ENCODE measurements at places on chromosomes 7 and 10.

GRCh38 chr10:112361951-112362751 lies 11.8 kb upstream of the ACSL5 start:
- no peak for DNase-seq

- no peak for DNase-seq
Measured at GRCh38 chr10:122571892-122572291, 11.3 kb downstream of the DMBT1 start.

DNA sequence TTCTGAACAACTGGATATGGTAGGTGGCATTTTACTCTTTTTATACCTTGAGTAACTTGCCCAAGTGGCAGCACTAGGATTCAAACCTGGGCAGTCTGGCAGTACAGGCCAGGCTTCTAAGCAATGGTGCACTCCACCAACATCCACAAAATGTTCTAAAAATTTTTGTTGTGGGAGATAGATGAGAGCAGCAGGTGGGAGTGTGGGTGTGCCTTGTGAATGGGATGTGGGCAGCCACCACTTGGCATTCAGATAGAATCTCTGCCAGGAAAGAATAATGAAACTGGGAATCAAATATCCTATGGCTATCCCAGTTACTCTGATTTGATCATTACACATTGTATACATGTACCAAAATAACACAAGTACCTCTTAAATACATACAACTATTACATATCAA lies 810.7 kb downstream of the MAGI2 start:
- DNase-seq = no peak

DNA sequence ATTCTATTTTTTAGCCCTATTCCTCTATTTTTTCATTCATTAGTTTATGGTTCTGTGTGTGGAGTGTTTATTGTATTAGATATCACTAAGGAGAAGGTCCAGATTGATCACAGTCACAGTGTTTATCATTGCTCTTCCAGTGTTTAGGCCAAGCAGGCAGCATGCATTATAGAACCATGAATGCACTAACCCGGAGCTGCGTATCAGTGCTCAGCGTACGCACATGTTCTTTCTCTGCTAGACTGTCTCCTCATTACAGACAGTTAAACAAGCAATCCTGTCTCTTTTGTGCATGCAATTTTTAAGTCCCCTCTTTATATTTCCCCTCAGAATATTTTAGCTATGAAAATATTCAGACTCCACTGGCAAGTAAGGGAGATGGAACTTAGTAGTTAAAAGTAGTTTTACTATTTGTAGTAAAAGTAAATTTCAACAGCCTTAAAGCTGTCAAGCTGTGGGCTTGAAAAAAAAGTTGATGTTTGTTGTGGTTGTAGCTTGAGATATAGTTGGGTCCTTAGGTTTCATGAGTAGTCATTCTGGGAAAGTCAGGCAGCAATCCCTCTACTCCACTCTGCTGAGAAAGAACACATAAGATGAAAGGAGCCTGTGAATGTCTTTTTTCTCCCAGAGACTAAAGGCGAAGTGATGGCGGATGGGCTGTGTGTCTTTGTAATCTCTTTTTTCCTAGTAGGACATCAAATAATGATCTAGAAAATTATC lies 260.4 kb downstream of the CDK14 start:
- DNase-seq = no peak

GRCh38 chr10:61855771-61856170 lies 45.7 kb upstream of the ARID5B start:
- no peak for DNase-seq

DNA sequence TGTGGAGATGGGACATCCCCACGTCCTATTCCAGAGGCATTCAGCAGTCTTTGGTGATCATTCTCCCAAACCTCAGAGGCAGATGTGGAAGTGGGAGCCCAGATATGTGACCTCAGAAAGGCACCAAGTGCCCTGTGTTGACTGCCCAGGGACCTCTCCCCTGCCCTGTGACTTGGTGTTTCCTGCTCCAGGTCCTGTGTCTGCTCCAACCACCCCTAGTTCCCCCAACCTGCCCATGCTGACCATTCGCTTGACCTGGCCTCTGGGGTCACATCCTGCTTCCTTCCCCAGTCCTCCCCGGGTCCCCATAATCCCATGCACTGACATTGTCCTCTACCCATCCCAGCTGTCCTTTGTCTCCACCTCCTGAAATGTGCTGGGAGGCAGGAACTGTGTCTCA lies 7.6 kb downstream of the CYP26A1 start:
- DNase-seq = no peak

- DNase-seq = no peak
Measured at GRCh38 chr7:72403458-72404076, 8.6 kb downstream of the CALN1 start.

DNA sequence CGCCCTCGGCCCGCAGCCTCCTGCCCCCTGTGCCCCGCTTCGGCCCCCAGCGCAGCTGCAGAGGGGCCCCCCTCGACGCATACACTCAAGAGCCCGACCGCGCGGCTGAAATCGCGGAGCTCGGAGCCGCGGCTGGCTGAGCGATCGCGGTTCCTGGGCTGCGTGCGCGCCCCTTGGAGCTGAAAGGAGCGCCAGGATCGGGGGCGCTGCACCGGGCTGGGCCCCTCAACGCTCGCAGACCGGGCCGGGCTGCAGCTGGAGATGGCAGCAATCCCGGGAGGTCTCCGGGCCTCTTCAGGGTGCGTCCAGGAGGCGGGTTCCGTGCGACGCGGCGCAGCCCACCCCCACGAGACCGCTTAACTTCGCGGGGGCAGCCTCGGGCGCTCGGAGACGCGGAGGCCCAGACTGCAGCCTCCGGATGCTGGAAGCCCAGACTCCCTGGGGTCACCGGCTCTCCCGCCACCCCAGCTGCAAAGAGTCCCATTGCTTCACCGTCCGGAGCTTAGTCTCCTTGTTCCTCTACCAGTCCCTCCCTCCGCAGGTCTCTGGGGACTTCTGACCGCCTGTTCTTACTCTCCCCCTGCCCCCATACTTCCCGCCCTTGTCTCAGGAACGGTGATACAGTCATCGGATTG lies 73.0 kb upstream of the LRRC4 start:
- no peak for DNase-seq

- DNase-seq = no peak
Measured at GRCh38 chr10:61702584-61702983, 39.9 kb downstream of the CABCOCO1 start.

GRCh38 chr7:157736341-157736740 lies 399.5 kb downstream of the DNAJB6 start:
- DNase-seq = no peak

GRCh38 chr7:93862651-93863050 lies 27.9 kb downstream of the TFPI2 start:
- DNase-seq = no peak

GRCh38 chr7:4236389-4236788 lies 445.7 kb upstream of the FOXK1 start:
- DNase-seq = no peak

GRCh38 chr7:108330227-108330626 lies 126.0 kb downstream of the NRCAM start:
- DNase-seq = no peak

GRCh38 chr7:129574487-129574886 lies 37.0 kb upstream of the NRF1 start:
- no peak for DNase-seq

GRCh38 chr10:44809647-44810046 lies 101.5 kb upstream of the TMEM72 start:
- DNase-seq = no peak

GRCh38 chr7:18408461-18408860 lies 87.1 kb upstream of the HDAC9 start:
- no peak for DNase-seq
